ENCODE measurements at places on chromosomes 1 and 21.

GRCh38 chr1:185281245-185281644, 35.8 kb downstream of the IVNS1ABP start:
- DNase-seq: no peak

GRCh38 chr1:6427441-6428390, 3.1 kb downstream of the ESPN start:
- no peak for DNase-seq

- no peak for DNase-seq
These were observed 153.1 kb upstream of the RAB4A start for GRCh38 chr1:229117664-229118300.

- DNase-seq: no peak
These were observed 146.4 kb downstream of the FOXD2 start for GRCh38 chr1:47584249-47584648.
